ENCODE measurements at places on chromosomes 16 and 17.
A peak's percentile ranks its signal among the peaks of the same experiment; 100 is the strongest.

DNA sequence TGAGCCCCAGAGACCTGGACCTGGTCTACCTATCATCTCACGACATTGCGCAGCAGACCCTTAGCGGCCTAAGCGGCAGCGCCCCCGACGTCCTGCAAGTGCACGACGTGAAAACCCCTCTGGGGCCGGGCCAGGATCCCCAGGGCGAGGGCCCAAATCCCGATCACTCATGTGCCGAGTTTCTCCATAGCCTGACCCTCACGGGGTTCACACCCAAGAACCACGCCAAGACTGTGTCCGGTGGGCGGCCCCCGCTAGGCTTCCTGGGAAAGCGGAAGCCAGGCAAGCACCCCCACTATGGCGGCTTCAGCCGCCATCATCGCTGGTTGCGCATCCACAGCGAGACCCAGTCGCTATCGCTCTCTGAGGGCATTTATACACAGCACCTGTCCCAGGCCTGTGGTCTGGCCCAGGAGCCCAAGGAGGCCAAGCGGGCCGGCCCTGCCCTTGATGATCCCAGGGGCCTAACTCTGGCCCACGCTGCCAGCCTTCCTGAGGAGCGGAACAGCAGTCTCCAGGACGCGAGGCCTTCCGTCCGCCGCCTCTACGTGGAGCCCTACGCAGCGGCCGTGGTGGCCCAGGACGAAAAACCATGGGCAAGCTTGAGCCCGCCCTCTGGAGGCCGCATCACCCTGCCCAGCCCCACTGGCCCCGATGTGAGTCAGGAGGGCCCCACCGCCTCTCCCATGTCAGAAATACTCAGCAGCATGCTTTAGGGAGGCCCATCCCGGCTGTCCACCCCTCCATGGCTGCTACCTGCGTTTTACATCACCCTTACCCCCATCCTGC is 82.8 kb upstream of the NOG start:
- no peak for DNase-seq

- DNase-seq: no peak
Observed at GRCh38 chr16:24491731-24492130, 47.6 kb upstream of the RBBP6 start.

GRCh38 chr17:76207275-76208059 is 32.8 kb downstream of the RNF157 start:
- DNase-seq: no peak

DNA sequence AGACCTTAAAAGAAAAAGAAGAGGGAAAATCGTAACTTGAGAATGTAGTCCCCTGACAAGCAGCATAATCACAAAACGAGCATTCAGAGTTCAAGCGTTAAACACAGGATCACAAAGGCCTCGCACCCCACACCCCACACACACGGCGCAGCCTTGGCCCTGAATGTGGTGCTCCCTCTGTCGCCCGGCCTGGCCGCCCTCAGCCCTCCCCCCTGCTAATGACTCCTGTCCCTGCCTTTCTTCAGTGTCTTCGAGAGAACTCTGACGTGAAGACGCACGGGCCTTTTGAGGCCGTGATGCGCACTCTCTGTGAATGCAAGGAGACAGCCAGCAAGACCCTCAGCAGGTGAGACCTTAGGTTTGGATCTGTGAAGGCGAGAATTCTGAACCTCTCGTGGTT is 47.5 kb upstream of the ENDOV start:
- DNase-seq: no peak

DNA sequence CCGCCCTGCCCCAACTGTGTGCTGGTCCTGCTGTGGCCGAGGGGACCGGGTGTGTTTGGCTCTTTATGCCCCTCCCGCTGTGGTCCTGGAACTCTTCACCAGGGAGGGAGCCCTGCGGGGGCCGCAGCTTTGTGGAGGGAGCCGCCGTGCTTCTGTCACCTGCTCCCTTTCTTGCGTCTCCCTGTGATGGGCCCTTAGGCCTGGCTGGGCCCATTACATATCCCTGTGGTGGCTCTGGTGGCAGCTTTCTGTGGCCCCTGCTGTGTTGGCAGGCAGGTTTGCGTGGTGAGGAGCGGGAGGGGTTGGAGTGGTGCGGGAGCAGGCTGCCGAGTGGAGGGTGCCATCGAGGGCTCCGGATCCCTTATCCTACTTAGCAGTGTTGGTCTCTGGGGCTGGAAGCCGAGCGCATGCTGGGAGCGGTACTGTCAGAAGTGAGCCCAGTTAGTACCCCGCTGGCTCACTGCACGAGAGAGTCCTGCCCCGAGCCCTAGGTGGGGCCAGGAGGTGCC is 60.4 kb downstream of the PDPK1 start:
- no peak for DNase-seq

- DNase-seq: no peak
Observed at GRCh38 chr16:50520451-50521245, 27.5 kb upstream of the NKD1 start.

DNA sequence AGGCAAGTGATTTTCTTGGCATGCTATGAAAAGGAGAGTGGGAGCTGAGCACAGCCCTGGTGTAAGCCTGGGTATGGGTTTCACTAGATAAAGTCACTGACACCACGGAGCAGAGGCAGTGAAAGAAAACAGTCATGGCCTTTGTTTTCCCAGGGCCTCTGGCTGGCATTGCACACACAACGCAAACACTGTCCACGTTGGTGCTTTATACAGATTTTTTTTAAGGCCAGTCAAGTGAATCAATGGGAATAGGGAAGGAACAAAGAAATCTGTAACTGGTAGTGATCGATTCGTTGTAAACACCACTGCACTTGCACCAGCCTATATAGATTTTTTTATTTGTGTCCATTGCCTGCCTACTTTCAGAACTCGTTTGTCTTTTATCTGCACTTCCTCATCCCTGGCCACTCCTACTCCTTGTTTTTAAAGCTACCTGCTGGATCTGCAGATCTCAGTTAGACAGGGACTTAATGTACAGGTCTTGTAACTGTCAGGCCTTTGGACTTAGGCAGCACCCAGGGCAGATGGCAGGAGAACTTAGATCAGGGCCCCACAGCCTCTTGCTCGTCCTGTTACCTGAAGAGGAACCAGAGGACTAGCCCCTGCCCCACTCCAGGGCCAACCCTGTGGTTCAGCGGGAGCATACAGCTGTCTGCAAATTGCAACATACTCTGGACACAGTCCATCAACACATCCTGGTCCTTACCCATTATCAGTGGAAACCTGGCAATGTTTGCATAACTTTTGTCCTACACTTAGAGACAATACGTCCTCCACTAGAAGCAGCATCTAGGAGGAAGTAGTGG is 10.6 kb upstream of the TMIGD1 start:
- DNase-seq: no peak

DNA sequence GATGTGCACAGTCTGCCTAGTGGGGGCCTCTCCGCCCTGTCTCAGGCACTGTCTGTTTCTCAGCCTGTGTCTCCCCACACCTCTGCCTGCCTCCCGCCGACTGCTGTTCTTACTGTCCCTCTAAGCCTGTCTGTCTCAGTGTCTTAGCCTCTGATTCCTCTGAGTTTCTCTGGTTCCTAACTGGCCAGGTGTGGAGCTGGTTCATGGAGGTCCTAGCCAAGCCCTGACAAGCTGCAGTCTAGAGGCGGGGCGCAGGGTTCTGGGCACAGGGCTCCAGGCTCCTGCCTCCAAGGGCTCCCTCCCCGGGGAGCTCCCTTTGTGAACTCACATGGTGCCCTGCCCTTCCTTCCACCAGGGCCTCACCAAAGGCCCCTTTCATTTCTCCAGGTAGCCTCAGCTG is 19.4 kb downstream of the C17orf100 start:
- no peak for DNase-seq

DNA sequence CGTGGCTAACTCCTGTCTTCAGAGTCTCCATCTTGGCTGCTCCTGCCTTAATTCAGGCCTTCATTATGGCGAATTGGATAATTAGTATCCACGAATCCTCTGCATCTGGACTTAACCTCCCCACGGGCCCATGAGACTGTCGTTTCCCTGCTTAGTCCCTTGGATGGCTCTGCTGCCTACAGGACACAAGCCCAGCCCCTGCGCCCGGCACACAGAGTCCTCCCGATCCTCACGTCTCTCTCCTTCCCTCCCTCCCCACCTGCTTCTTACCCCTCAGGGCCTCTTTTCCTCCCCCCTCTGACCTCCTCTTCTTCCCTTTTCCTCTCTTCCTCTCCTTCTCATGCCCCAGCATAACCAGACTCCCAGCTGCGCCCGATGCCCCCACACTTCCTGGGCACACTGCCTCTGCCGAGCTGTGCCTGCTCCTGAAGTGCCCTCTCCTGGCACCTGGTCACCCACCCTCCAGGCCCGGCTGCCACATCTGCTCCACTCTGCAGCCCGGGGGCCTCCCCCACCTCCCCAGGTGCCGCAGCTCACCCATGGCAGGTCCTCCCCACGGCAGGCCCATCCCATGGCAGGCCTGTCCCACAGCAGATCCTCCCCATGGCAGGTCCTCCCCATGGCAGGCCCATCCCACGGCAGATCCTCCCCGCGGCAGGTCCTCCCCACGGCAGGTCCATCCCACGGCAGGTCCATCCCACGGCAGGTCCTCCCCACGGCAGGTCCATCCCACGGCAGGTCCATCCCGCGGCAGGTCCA is 45.9 kb downstream of the RPH3AL start:
- no peak for DNase-seq

DNA sequence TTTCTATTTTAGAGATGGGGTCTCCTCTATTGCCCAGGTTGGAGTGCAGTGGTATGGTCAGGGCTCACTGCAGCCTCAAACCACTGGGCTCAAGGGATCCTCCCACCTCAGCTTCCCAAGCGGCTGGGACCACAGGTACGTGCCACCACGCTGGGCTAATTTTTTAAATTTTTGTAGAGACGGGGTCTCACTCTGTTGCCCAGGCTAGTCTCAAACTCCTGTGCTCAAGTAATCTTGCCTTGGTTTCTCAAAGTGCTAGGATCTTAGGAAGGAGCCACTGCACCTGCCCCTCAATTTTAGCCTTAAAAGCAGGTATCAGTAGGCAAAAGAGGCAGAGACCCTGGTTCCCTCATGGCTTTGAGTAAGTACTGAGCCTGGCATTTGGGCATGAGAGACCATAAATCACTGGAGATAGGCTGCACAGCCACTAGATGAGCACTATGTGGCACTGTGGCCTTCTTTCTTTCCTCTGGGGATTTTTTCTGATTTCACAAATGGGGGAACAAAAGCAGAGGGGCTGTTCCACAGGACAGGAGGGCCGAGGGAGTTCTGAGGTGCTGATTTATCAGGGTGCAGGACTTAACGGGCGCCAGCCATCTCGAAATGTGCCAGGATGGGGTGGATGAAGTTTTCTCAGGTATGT is 82.2 kb downstream of the PLXDC1 start:
- no peak for DNase-seq

DNA sequence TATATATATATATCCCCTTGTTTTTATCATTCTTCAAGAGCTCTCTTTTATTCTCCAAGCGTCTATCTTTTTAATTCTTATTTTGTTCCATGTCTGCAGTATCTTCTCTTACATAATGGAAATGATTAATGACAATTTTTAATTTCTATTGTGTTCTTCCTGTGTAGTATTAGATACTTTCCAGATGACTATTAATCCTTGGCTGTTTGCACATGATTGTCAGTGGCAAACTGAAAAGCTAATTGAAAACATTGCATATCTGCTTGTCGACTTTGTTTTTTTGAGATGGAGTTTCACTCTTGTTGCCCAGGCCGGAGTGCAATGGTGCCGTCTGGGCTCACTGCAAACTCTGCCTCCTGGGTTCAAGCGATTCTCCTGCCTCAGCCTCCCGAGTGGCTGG is 124.7 kb downstream of the BCAS3 start:
- no peak for DNase-seq

DNA sequence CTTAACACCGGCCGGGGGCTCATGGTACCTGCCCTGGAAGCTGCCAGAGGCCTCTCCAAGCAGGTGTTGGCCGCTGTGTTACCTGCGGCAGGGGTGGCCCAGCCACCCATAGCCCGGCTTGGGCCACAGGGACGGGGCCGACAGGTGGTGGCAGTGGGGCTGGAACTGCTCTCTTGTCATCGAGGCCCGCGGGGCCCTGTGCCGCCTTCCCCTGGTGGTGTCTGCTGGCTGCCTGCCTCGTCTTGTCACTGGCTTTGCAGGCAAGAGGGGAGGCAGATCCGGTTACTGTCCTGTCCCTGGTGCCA is 27.1 kb downstream of the GSE1 start:
- DNase-seq: no peak

DNA sequence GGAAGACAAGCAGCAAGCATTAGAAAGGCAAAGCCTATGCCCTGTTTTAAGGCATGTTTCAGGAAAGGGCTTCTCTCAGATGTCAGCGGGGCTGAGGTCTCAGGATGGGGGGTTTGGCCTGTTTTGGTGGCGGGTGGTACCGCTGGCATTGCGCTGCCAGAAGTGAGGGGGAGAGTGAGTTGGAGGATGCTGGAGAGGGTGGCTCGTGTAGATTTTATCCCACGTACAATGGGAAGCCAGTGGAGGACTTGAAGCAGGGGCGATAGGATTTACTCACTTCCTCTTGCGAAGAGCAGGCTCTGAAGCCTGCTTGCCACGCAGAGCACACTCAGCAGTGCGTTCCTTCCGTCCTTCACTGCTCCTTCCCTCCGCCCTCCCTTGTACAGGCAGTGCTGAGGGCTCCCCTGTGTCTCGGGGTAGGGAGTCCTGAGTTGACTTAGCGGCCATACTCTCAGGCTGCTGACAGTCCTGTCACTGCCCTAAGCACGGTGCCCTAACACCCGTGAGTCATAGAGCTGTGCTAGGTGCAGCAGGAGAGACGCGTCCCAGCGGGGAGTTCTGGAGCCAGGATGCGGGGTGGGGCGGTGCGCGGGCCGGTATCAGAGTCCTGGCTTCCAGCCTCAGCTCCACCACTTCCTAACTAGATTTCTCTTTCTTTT is 113.1 kb downstream of the SNX29 start:
- peak; percentile 21 for DNase-seq

DNA sequence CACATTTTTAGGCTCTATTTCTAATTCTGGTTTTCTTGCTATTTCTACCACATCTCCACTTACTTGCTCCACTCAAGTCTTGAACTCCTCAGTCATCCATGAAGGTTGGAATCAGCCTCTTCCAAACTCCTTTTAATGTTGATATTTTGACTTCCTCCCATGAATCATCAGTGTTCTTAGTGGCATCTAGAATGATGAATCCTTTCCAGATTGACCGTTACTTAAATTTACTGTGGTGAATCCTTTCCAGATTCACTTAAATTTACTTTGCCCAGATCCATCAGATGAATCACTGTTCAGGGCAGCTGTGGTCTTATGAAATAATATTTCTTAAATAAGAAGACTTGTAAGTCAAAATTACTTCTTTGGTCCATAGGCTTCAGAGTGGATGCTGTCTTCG is 32.4 kb downstream of the CLTC start:
- no peak for DNase-seq

DNA sequence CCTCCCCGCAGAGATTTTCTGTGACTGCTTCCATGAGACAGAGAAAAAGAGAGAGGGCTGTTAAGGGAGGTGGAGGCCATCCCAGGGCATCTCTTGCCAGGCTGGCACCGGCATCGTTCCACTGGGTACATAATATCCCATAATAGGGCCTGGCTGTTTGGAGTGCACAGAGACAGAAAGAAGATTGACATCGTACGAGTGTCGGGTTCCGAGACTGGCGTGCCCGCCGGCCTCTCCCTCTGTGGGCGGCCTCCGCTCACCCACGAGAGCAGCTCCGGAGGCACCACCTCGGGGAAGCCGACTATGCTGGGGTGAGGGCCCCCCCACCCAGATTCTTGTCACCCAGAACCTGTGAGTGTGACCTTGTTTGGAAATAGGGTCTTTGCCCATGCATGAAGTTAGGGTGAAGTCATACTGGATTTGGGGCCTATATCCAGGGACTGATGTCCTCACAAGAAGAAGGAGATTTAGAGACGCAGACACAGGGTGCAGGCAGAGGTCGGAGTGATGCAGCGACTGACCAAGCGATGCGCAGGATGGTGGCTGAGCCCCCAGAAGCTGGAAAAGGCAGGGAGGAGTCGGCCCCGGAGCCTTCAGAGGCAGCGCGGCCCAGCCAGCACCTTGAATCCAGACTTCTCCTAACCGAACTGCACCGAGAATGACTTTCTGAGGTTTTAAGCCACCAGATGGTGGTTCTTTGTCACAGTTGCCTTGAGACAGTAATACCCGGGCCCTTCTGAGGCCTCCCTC is 101.8 kb upstream of the CIBAR2 start:
- DNase-seq: no peak
